Airway epithelial cell (primary cell): ENCODE measurements at places on chromosomes 1 and 21. TPM values are rescaled to one million over a fixed set of nuclear protein-coding genes. Genes with fewer than 3 reads are reported as not detected.

The ABCD3 gene
- 35.6 and 35.8 TPM in 2 replicates for total RNA-seq

The PRMT6 gene
- 20.2 and 24.6 TPM in 2 replicates for total RNA-seq

The ANGPTL3 gene
- not detected in 2 replicates for total RNA-seq

The ETS2 gene
- 55.9 and 74.9 TPM in 2 replicates for total RNA-seq

The CDK18 gene
- 10.3 and 15.0 TPM in 2 replicates for total RNA-seq

The FCGR2B gene
- total RNA-seq = not detected in 2 replicates

The OPRD1 gene
- not detected in 2 replicates for total RNA-seq

The ACTL8 gene
- 0.85 TPM in 1 of 2 replicates, not detected in the other for total RNA-seq

The KLF17 gene
- not detected in 2 replicates for total RNA-seq

The CELA2A gene
- total RNA-seq = not detected in 2 replicates

The IFI44 gene
- 0.37 and 2.8 TPM in 2 replicates for total RNA-seq

The MLLT11 gene
- total RNA-seq = 17.5 and 20.9 TPM in 2 replicates

The CHAF1B gene
- 5.9 and 9.6 TPM in 2 replicates for total RNA-seq

The NECTIN4 gene
- total RNA-seq = 43.1 and 50.0 TPM in 2 replicates

The CHI3L2 gene
- total RNA-seq = 0.28 TPM in 1 of 2 replicates, not detected in the other

The S100A12 gene
- 4.7 and 5.3 TPM in 2 replicates for total RNA-seq

The DRAXIN gene
- total RNA-seq = 0.07 TPM in 1 of 2 replicates, not detected in the other

The CCDC24 gene
- 5.3 and 6.4 TPM in 2 replicates for total RNA-seq

The LRRC8D gene
- total RNA-seq = 14.6 and 22.3 TPM in 2 replicates

The GBP2 gene
- total RNA-seq = 1.6 and 2.2 TPM in 2 replicates

The RNU1-1 gene
- total RNA-seq = under 0.01 TPM in 2 replicates

The LYPD8 gene
- total RNA-seq = not detected in 2 replicates

The EPHA8 gene
- total RNA-seq = not detected in 2 replicates

The PCBP3 gene
- total RNA-seq = not detected in 2 replicates

The ZZZ3 gene
- total RNA-seq = 25.2 and 43.0 TPM in 2 replicates

The NBPF6 gene
- not detected in 2 replicates for total RNA-seq

The IFNLR1 gene
- 3.4 and 8.0 TPM in 2 replicates for total RNA-seq

The NMNAT2 gene
- total RNA-seq = under 0.01 TPM in 1 of 2 replicates, not detected in the other

The SLAMF6 gene
- total RNA-seq = not detected in 2 replicates

The SYCP1 gene
- not detected in 2 replicates for total RNA-seq

The OXCT2 gene
- 1.1 and 1.2 TPM in 2 replicates for total RNA-seq

The SFN gene
- total RNA-seq = 1,524 and 1,633 TPM in 2 replicates

The NGF gene
- 0.09 and 0.35 TPM in 2 replicates for total RNA-seq

The TCEA3 gene
- total RNA-seq = 4.4 and 8.5 TPM in 2 replicates

The CATSPERE gene
- total RNA-seq = 0.07 TPM in 1 of 2 replicates, not detected in the other

The HP1BP3 gene
- total RNA-seq = 96.0 and 109 TPM in 2 replicates

The ARHGEF16 gene
- total RNA-seq = 24.3 and 24.5 TPM in 2 replicates

The LCE2C gene
- not detected in 2 replicates for total RNA-seq

The CASZ1 gene
- total RNA-seq = 11.8 and 36.1 TPM in 2 replicates

The TFF2 gene
- total RNA-seq = not detected in 2 replicates

The RHCE gene
- 0.14 and 0.21 TPM in 2 replicates for total RNA-seq

The FOXJ3 gene
- total RNA-seq = 14.4 and 20.1 TPM in 2 replicates
